ENCODE measurements at places on chromosomes 3 and 15. TPM values are rescaled to one million over a fixed set of nuclear protein-coding genes. Genes with fewer than 3 reads are reported as not detected.
A peak's percentile ranks its signal among the peaks of the same experiment; 100 is the strongest.

- H3K36me3 ChIP-seq = no peaks in the 10 kb centered on the region
- H3K4me3 ChIP-seq = no peak overlapping the region
- no peak overlapping the region for H3K27ac ChIP-seq
- peaks cover 7% of the 10 kb centered on the region for H3K27me3 ChIP-seq
- H3K4me1 ChIP-seq = no peaks in the 10 kb centered on the region
- no peak for DNase-seq
Observed at GRCh38 chr15:77800305-77800704, 167.6 kb upstream of the LINGO1 start.

DNA sequence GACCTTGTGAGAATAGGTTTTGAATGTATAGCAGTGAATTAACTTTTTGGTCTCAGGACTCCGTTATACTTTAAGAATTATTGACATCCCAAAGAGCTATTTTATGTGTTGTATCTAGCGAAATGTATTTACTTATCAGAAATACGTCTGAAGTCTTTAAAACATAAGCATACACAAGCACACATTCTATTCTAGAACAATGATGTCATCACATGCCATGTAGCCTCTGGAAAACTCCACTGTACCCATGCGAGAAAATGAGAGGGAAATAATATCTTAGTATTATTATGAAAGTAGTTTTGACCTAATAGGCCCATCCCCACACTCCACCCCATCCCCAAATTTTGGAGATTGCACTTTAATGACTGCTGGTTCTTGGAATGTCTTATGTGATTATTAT is 1.5 kb downstream of the POLR2M start:
- DNase-seq = no peak
- H3K4me3 ChIP-seq = peak overlapping the region; percentile 94
- H3K27ac ChIP-seq = no peak overlapping the region
- H3K36me3 ChIP-seq = peaks cover 20% of the 10 kb centered on the region
- H3K27me3 ChIP-seq = no peaks in the 10 kb centered on the region
- peaks cover 26% of the 10 kb centered on the region for H3K4me1 ChIP-seq

DNA sequence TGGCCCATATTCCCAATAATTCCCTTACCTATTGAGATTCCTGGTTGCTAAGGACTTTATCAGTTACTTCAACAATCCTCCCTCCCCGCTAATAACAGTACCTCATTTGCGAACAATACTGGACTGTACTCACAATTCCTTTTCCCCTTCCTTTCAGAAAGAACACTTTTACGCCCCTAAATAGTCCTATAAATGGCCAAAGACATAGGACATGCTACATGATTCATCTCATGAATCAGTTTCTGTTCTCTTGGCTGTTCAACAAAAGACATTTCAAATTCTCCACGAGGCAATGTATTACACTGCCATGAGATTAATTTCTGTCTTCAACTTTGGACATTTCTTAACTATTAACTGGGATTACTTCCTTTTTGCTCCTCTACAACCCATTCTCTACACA is 264.4 kb downstream of the TIGIT start:
- no peak for DNase-seq
- no peaks in the 10 kb centered on the region for H3K27me3 ChIP-seq
- H3K4me3 ChIP-seq = no peak overlapping the region
- H3K27ac ChIP-seq = no peak overlapping the region

DNA sequence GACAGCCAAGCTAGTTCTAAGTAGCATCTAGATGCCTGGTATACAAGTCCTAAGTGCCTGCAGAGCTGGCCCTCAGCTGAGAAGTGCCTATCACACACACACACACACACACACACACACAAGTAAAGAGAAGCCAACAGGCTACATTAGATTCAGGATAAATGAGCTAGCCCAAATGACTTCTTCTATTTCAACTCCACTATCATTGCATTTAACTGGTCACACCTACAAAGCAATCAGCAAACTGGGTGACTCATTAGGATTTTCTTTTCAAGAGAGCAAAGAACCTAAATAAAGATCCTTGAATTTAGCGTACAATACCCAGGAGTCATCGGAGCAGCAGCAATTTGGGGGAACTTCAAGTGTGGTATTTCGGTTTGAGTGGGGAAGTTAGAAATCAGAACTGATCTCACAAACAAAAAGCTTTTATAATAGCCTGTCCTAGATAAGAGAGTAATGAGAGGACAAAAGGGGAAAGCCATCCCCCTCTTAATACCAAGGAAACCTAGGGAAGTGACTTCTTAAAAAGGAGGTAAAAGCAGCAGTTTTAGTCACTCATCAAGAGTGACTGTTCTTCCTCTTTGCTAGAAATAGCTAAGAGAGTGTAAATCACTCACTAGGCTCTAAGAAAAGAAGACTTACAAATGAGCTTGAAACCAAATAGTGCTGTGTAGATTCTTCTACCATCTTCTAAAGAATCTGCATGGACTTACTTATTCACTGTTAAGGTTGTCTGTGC is 112.7 kb downstream of the TNIK start:
- H3K36me3 ChIP-seq = no peaks in the 10 kb centered on the region
- H3K4me1 ChIP-seq = peaks cover 40% of the 10 kb centered on the region
- DNase-seq = no peak

DNA sequence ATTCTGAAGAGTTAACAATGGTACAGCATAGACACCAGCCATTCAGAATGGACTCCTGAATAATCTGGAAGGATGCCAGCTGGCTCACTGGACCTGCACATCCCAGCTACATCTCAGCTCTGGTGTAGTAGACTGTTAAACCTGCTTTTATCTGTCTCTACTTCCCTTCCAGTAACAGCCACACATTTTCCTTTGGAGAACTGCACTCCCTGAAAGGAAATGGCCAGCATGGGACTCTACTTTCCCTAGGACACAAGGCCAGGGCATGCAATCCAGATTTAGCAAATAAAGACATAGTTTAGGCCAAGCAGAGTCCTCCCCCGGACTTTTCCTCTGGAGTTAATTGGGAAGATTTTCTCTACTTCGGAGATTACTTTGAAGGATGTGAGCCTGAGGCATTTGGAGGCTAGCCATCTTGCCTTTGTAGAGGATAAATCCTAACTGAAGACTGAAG is 82.7 kb upstream of the TCF12 start:
- H3K36me3 ChIP-seq = no peaks in the 10 kb centered on the region
- peaks cover 14% of the 10 kb centered on the region for H3K4me1 ChIP-seq
- H3K27ac ChIP-seq = no peak overlapping the region
- no peak for DNase-seq
- H3K27me3 ChIP-seq = no peaks in the 10 kb centered on the region
- H3K4me3 ChIP-seq = no peak overlapping the region

DNA sequence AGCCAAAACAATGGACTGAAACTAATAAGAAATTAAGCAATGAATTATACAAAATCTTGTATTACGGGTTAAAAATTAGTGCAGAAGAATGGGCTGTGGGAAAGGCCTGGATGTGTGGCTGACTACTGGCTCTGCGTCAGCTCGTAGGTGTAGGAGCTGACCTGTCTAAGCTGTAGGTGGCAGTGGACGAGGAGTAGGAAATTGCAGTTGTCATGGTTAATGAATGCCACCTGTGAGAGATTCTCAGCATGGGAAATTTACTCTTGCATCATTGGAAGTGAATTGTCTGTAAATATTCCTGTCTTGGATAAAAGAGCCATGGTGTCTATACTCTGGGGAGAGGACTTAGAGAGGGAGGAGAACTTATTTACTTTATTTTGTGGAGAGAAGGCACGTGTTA is 23.4 kb downstream of the CHRNA7 start:
- no peak for DNase-seq
- H3K36me3 ChIP-seq = no peaks in the 10 kb centered on the region
- no peak overlapping the region for H3K4me3 ChIP-seq
- H3K27ac ChIP-seq = no peak overlapping the region

DNA sequence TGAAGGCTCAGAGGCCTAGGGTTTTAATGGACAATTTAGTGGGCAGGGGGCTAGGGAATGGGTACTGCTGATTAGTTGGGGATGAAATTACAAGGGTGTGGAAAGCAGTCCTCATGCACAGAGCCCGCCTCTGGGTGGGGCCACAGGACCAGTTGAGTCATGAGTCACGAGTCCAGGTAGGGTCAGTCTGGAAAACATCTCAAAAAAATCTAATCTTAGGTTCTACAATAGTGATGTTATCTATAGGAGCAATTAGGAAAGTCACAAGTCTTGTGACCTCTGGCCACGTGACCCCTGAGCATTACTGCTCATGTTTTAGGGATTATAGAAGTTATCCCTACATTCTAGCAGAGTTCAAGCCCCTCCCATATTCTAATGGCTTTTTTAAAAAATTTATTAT is 18.6 kb upstream of the IREB2 start:
- no peak for DNase-seq
- peaks cover 4% of the 10 kb centered on the region for H3K4me1 ChIP-seq
- no peaks in the 10 kb centered on the region for H3K36me3 ChIP-seq
- no peak overlapping the region for H3K27ac ChIP-seq
- H3K27me3 ChIP-seq = no peaks in the 10 kb centered on the region

DNA sequence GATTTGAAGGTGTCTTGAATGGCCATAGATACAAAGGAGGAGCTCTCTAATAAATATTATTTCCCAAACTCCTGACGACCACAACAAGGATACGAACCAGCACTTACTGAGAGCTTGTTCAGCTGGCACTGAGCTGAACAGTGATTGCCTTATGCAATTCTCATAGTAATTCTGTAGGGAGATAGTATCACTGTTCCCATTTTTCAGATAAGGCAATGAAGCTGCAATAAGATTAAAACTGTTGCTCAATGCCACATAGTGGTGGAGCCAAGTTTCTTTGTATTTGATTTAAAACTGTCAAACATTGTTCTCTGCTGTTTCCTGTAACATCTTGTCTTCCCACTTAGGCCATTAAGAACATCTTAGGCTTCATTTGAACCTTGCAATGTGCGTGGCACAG is 163.9 kb downstream of the RPLP1 start:
- no peak overlapping the region for H3K27ac ChIP-seq
- H3K27me3 ChIP-seq = no peaks in the 10 kb centered on the region
- H3K36me3 ChIP-seq = no peaks in the 10 kb centered on the region
- no peak overlapping the region for H3K4me3 ChIP-seq
- DNase-seq = no peak

- H3K36me3 ChIP-seq = no peaks in the 10 kb centered on the region
- no peak for DNase-seq
- peaks cover 9% of the 10 kb centered on the region for H3K27me3 ChIP-seq
- H3K27ac ChIP-seq = no peak overlapping the region
- H3K4me1 ChIP-seq = no peaks in the 10 kb centered on the region
- no peak overlapping the region for H3K4me3 ChIP-seq
Observed at GRCh38 chr3:90005281-90005847, 897.9 kb downstream of the EPHA3 start.

- H3K36me3 ChIP-seq = no peaks in the 10 kb centered on the region
- DNase-seq = no peak
- no peak overlapping the region for H3K4me3 ChIP-seq
- peaks cover 7% of the 10 kb centered on the region for H3K27me3 ChIP-seq
- H3K4me1 ChIP-seq = no peaks in the 10 kb centered on the region
- no peak overlapping the region for H3K27ac ChIP-seq
Observed at GRCh38 chr15:96992817-96993216, 662.3 kb downstream of the NR2F2 start.

DNA sequence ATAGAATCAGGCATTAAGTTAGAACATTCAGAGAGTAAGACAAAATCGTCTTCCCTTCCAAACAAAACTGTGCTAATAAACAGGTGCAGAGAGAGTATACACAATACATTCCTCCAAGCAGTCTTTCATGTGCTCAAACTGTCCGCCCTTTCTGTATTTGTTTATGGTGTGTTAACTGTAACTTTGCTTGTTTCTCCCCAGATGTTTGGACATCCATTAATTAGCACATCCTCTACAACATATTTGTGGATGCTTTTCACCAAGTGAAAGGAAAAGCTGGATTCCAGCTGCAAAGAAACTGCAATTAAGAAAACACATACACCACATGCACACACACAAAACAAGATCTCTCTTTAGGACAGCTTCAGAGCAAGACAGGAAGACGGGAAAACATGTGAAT is 912.6 kb downstream of the NTRK3 start:
- H3K36me3 ChIP-seq = no peaks in the 10 kb centered on the region
- H3K27me3 ChIP-seq = no peaks in the 10 kb centered on the region
- no peaks in the 10 kb centered on the region for H3K4me1 ChIP-seq
- no peak for DNase-seq
- H3K4me3 ChIP-seq = no peak overlapping the region
- no peak overlapping the region for H3K27ac ChIP-seq

- no peaks in the 10 kb centered on the region for H3K4me1 ChIP-seq
- H3K27ac ChIP-seq = no peak overlapping the region
- peaks cover 59% of the 10 kb centered on the region for H3K27me3 ChIP-seq
Observed at GRCh38 chr3:152623286-152623911, 211.5 kb upstream of the P2RY1 start.

GRCh38 chr3:46922871-46923558 is 45.5 kb downstream of the PTH1R start:
- no peak overlapping the region for H3K27ac ChIP-seq
- no peak for DNase-seq
- H3K36me3 ChIP-seq = peaks cover 85% of the 10 kb centered on the region
- no peak overlapping the region for H3K4me3 ChIP-seq

Gene GOLGA6L4
- 0.73 TPM for total RNA-seq

Gene GOLGA6B
- 0.11 TPM for total RNA-seq

Gene FETUB
- total RNA-seq = not detected

Gene SUCNR1
- total RNA-seq = not detected

Gene B3GALNT1
- 125 TPM for total RNA-seq

Gene TASOR
- 86.8 TPM for total RNA-seq

Gene GOLGA8N
- total RNA-seq = 1.4 TPM
